Kidney epithelial cell (primary cell): ENCODE measurements at places on chromosomes 12 and 14. TPM values are rescaled to one million over a fixed set of nuclear protein-coding genes. Genes with fewer than 3 reads are reported as not detected.

Gene TSPAN8
- 0.42 and 0.89 TPM in 2 replicates for total RNA-seq

- no peak for DNase-seq
Observed at GRCh38 chr12:76259106-76259505, 89.1 kb downstream of the BBS10 start.

Gene ACRBP
- 0.75 and 0.89 TPM in 2 replicates for total RNA-seq

DNA sequence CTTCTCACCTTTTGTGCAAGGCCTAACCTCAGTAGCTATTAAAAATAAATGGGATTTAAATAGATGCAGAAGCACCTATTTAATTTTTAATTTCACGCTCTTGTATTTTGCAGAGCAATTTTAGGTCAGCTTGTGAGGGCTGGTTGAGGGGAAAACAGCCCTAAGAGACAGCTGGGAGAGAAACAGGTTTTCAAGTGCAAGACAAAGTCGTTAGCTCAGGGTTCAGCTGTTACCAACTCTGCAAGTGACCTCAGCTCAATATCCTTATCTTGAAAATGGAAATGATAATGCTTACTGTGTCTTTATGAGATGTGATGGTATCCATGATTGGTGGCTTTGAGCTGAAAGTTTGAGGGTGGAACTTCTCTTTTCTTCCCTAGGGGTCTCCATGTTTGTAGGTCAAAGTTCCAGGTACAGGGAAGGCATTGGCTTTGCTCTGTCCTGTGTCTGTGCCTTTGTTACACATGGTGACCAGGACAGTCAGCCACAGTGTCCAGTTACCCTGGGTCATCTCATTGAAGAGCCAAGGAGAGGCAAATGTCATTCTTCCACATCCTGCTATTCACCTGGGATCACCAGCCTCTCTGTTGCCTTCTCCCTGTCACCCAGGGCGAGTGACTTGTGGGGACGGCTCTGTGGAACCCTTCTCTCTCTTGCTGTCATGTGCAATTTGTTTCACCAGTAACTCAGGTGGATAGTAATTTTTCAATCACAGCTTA, 100.3 kb downstream of the SAMD4A start:
- no peak for DNase-seq
